ENCODE measurements at places on chromosomes 16 and 17.

GRCh38 chr17:35923609-35924114 lies 6.9 kb downstream of the RDM1 start:
- no peak for DNase-seq

DNA sequence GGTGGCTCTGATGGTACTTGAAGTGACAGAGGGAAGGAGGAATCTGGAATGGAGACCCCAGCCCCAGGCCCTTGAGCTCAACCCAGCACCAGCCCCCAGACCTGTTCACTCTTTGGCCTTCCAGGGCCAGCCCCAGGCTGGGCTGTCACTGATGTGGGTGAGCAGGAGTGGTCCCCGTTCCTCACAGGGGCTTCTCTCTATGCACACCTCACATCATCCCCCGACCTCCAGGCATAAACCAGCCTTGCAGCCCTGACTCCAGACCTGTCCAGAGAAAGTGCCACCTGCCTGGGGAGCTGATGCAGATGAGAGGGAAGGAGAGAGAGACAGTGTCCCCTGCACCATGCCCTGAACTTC lies 182.6 kb upstream of the SDK2 start:
- DNase-seq, result no peak

DNA sequence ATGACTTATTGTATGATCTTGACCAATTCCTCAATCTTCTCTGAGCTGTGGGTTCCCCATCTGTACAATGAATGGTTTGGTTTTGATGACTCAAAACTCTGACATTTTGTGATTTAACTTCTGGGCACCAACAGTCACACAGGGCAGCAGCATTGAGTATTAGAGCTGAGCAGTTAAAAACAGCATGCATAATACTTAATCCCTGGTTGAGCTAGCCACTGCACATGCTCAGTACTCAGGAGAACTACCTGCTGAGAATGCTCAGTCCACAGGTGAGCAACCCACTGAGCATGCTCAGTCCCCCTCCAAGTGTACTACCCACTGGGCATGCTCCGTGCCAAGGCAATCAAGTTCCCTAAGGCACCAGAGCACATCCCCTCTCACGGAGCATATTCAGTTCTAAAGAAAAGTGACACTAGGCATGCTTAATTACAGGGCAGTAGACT lies 68.7 kb downstream of the AIPL1 start:
- no peak for DNase-seq

DNA sequence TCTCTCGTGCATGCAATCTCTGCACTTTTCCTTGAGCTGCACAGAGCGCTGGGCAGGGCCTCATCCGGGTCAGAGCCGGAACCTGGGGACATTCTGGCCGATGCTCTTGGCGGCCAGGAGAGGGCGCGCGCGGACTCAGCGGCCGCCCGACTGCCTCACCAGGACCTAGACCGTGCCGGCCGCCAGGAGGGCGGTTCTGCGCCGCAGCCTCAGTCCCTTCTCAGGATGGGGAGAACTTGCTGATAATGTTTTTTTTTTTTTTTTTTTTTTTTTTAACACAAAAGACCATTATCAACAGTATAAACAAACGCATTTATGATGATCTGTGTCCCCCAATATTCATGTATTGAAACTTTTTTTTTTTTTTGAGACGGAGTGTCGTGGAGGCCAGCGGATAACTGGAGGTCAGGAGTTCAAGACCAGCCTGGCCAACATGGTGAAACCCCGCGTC lies 8.1 kb upstream of the FLYWCH2 start:
- DNase-seq, result peak; percentile 90

DNA sequence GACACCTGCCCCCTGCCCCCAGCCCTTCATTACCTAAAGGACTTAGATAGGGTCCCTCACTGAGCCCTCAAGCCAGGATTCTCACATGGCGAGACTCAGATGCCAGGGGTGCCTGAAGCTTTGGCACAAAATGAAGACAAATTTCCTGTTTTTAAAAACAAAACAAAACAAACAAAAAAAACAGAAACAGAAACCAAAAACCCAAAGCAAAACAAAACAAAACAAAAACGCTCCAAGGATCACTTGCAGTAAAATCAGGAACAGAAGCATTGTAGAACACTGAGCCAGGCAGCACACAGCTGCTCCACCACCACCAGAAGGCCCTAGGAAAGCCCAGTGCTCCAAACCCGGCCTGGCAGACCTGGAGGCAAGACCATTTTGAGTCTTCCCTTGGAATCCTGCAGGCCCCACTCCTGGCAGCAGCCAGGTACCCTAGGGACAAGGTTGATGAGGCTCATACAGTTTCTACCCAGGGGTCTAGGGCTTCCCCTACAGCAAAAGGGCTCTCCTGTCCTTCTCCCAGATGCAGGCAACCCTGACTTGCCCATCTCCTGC lies 20.8 kb downstream of the MYO18A start:
- DNase-seq, result no peak

- DNase-seq, result no peak
Measured at GRCh38 chr17:48753794-48754499, 25.4 kb upstream of the HOXB13 start.

DNA sequence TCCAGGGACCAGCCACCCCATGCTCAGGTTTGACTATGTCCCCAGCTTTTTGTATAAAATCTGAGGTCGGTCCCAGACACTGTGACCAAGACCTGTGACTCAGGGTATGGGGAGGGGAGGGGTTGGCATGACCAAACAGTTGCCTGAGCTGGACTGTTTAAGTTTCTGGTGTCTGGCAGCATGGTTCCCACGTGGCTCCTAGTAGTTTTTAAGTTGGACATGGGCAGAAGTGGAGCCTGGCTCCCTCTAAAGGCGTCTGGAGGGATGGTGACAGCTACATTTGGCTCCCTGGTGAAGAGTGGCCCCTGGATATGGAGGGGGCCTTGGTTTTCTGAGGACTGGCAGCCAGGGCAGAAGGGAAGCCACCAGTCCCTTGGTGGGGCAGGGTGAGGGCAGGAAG lies 7.9 kb downstream of the SMCR8 start:
- no peak for DNase-seq

- no peak for DNase-seq
Measured at GRCh38 chr16:28883221-28883996, 5.1 kb downstream of the ATP2A1 start.

DNA sequence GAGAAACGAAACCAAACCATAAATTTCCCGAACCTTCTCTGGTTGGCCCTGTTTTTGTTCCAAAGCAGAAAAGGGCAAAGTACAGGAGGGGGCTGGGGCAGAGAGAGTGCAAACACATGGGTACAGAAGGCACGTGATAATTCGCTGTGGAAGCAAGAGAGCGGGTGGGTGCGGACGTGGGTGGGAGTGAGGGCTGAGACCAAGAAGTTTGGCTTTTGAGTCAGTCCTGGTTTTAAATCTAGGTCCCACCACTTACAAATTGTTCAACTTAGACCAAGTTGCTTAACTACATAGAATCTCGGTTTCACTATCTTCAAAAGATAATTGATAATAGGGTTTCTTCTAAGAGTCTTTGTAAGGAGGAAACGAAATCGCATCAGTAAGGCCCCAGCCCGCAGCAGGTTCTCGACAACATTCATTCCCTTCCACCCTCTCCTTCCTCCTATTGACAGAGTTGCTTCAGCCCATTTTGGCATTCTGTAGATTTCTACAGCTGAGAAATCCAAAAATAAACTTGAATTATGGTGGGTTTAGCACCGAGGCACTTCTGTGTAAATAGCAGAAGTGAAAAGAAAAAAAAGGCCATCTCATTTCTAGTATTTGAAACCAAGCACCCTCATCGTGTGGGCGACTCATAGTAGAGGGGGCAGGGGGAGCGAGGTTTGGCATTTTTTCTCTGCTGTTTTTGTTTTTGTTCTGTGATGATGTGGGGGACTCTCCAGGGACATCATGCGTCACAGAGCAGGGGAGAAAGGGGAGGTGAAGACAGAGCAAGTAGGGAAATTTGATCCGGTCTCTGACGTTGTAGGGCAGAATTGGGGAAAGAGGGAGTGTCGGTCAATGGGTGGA lies 33.6 kb upstream of the CCR7 start:
- DNase-seq, result no peak

- no peak for DNase-seq
Measured at GRCh38 chr16:66928702-66929388, 3.5 kb upstream of the RRAD start.

DNA sequence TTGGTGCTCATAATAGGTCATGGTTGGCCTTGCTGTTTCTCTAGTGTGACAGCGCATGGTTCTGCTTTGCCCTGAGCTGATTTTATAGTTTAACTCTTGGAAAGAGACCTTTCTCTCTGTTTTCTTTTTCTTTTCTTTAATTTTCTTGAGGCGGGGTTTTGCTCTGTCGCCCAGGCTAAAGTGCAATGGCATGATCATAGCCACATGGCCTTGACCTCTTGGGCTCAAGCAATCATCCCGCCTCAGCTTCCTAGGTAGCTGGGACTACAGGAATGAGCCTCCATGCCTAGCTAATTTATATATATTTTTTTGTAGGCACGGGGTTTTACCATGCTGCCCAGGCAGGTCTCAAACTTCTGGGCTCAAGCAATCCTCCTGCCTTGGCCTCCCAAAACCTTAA lies 80.4 kb upstream of the DNAJA2 start:
- DNase-seq, result no peak

DNA sequence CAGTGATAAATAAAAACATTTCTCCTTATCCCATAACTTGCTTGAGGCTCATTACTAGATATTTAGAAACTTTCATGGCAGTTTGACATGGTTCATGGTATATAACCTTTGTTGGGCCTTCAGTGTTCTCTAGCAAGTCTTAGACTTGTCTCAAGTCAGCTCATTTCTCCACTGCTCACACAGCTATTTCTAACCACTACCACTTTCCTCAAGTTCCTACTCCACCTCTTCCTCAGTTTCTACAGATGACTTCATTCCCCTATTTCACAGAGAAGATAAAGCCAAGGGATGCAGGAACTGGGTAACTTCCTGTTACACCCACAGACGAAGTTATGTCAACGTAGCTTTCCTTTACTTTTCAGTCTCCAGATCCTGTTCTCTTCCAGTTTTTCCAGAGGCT lies 23.2 kb downstream of the NLK start:
- no peak for DNase-seq

DNA sequence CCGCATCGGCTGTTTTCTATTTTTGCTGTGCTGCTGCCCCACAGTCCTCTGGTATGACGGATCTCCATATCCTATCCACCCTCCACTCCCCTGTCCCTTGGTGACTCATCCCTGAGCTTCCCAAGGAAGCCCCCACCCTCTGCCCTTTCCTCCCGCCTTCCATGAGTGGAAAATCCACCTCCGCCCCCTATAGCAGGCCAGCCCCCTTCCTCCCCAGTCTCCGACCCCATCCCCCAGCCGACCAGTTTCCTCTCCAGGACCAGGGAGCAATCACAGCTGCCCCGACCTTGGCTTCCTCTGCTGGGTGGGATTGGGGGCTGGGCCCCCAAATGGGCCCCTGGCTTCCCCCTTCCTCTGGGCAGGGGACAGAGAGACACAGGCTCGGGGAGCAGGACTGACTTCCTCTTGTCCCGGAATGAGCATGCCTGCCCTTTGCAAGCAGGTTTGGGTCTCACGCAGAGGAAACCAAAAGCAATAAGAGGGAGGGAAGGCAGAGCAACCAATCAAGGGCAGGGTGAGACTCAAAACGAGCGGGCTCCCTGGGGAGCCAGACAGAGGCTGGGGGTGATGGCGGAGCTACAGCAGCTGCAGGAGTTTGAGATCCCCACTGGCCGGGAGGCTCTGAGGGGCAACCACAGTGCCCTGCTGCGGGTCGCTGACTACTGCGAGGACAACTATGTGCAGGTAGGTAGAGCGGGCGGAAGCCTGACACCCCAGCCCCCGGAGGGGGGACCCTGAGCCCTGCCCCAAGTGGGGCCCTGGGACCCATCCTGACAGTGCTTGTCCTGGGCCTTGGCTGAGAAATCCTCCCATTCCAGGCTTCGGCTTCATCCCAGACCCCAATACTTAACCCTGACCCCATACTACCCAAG lies at the start of the genes ABI3 and GNGT2:
Gene ABI3, plus strand, starts transcription at position 550 of the 872 bp plus-strand sequence. Its CDS starts 18 bp downstream, at position 568.
Gene GNGT2, minus strand, starts transcription at position 417 of the 872 bp plus-strand sequence. CDS start 3,152 bp downstream, outside the sequence.
- peak; percentile 59 for DNase-seq

GRCh38 chr16:84570739-84571403 lies 47.0 kb downstream of the COTL1 start:
- no peak for DNase-seq

DNA sequence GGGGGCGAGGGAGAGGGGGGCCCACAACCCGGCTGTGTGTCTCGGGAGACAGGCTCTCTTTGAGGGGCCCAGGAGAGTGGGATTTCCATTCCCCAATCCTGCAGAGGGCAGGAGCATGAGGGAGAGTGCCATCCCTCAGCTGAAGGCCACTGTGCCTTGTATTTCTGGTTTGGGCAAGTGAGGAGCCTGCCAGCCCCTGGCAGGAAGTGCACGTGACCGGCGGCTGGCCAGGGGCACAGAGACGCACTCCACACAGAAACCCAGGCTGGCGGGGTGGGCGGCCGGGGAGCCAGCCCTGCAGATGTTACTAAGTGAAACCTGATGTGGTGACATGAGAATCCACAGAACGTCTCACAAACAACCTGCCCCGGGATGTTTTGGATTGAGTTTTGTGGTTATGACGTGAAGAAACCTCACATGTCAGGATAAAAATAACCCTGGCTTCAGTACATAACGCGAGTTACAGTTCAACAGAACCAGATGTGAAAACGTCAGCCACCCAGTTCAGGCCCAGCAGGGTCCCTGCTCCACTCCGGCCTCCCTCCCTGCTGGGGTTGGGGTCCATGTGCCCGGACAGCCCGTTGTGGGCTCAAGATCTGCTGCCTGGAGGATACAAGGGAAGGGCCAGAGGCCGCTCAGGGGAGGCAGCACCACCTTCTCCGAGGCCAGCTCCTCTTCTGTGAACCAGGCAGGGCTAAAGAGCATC lies 51.7 kb upstream of the MTSS2 start:
- DNase-seq, result peak; percentile 73

- no peak for DNase-seq
Measured at GRCh38 chr16:28001184-28001583, 62.3 kb downstream of the GSG1L start.

DNA sequence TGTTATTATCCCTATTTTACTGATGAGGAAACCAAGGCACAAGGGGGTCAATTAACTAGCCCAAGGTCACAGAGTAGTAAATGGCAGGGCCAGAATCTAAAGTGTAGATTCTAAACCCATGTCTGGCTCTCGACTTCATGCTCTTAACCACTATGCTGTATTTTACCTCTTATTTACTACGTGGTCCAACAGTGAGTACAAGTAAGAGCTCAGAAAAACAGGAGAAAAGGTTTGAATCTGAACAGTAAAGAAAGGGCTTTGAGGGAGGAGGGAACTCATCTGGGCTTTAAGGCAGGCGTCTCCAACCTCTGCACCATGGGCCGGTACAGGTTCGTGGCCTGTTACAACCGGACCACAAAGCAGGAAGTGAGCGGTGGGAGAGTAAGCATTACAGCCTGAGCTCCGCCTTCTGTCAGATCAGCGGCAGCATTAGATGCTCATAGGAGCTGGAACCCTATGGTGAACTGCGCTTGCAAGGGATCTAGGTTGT lies 62.9 kb downstream of the SMURF2 start:
- DNase-seq, result peak; percentile 51

GRCh38 chr17:31902693-31903092 lies 1.2 kb upstream of the UTP6 start:
- no peak for DNase-seq

GRCh38 chr17:76264425-76264754 lies 758 bp upstream of the UBALD2 start:
- no peak for DNase-seq

- no peak for DNase-seq
Measured at GRCh38 chr17:58280480-58281217, at the start of gene MPO. Gene MPO, minus strand, starts transcription at chr17:58280935. Its CDS starts 177 bp downstream, at chr17:58280758.
